AG04450 (cell line): ENCODE measurements at places on chromosomes 4 and X.

DNA sequence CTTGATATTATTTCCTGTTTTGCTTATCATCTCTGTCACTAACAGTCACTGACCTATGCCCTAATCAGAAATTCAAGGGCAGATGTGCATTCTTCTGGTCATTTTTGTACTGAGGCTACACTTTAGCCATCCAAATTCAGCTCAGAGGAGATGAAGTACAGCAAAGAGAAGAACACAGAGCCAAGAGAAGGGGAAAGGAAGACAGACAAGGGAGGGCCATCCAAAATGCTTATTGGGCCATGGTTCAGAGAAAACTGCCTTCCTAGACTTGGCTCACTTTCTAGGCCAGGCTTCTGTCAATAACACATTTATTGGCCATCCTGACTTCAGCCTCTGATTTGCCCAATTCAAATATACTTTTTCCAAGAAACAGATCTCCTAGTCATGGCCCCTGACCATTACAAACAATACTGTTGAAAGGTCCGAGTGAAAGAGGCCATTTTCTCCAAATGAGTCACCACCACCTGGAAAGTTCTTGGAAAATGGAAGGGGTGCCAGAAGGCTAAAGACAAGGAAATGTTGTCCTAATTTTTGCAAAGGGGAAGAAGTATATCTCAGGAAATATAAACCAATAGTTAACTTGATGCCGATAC is 56.4 kb downstream of the DCX start:
- no peak for DNase-seq

DNA sequence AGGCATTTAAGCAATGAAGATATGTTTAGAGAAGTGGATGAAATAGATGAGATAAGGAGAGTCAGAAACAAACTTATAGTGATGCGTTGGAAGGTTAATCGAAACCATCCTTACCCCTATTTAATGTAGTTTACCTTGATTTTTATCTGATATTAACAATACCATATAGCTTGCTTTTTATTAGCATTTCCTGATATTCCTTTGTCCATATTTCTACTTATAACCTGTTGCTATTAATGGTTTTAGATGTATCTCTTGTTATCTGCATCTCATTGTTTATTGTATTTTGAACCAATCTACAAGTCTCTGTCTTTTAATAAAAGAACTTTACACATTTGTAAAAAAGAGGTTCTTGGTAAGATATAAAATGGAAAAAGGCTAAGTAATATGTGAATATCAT is 1.6 kb downstream of the TCEAL9 start:
- no peak for DNase-seq

- DNase-seq = no peak
Measured at GRCh38 chr4:22634541-22635181, 58.1 kb upstream of the GBA3 start.

- no peak for DNase-seq
Measured at GRCh38 chr4:1523907-1524636, 117.8 kb upstream of the NKX1-1 start.

DNA sequence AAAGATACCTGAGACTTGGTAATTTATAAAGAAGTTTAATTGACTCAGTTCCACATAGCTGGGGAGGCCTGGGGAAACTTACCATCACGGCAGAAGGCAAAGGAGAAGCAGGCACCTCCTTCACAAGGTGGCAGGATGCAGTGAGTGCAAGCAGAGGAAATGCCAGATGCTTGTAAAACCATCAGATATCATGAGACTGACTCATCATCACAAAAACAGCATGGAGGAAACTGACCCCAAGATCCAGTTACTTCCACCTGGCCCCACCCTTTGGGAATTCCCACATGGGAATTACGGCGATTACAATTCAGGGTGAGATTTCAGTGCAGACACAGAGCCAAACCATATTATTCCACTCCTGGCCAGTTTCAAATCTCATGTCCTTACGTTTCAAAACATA is 514.7 kb upstream of the SPANXN1 start:
- no peak for DNase-seq

DNA sequence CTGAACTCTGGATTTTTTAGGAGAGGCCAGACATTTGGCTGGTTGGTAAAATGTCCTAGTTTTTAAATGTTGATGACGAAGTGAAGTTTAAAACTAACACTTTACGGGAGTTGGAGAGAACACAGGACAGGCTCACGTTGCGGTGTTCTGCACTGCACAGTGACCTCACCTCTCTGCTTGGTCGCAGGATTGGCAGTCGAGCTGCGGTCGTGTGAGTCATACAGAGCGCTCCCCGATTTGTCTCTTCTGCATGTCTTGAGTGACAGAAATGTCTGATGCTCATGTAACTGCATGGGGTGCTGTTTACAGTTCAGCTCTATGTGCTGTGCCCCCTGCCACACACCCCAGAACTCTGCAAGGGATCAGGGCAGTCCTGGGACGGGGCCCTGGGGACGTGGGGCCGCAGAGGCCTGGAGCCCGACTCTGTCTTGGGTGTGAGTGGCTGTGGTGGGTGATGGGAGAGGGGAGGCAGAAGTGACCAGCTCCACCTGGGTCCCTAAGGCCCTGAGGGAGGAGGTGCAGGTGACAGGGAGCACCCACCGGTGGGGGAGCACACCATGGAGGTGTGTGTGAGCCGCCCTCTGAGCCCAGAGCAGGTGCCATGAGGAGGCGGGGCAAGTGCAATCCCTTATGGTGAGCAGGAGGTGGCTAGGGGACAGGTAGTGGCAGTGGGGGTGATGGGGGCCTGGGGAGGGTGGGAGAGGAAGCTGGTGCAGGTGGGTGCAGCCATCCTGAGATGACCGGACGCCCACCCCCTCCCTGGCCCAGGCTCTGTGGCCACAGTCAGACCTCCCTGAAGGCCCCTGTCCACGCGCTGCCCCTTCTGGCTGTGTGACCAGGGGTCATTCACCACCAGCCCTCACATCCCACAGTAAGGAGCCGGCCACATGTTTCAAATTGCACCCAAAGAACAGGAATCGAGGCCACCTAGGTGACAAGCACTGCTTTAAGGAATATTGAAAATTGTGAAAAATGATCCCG is 77.9 kb upstream of the ADRA2C start:
- no peak for DNase-seq

DNA sequence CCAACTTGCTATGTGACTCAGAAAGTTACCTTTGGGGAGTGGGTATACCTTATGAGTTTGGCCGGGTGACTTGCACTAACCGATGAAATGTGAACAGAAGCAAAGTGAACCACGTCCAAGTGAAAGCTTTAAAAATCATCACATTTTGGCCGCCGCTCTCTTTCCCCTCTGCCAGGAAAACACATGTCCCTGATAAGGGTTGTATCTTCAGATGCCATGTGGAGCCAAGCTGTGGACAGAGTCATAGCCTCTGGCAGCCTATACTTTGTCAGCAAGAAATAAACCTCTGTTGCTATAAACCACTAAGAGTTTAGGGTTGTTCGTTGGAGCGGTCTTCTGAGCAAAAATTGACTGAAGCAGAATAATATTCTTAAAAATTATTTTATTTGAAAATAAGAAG is 92.3 kb downstream of the PRDM5 start:
- no peak for DNase-seq

GRCh38 chr4:165312506-165312905 is 15.0 kb upstream of the MSMO1 start:
- DNase-seq = no peak

GRCh38 chr4:177128306-177128705 is 181.4 kb upstream of the NEIL3 start:
- DNase-seq = no peak

DNA sequence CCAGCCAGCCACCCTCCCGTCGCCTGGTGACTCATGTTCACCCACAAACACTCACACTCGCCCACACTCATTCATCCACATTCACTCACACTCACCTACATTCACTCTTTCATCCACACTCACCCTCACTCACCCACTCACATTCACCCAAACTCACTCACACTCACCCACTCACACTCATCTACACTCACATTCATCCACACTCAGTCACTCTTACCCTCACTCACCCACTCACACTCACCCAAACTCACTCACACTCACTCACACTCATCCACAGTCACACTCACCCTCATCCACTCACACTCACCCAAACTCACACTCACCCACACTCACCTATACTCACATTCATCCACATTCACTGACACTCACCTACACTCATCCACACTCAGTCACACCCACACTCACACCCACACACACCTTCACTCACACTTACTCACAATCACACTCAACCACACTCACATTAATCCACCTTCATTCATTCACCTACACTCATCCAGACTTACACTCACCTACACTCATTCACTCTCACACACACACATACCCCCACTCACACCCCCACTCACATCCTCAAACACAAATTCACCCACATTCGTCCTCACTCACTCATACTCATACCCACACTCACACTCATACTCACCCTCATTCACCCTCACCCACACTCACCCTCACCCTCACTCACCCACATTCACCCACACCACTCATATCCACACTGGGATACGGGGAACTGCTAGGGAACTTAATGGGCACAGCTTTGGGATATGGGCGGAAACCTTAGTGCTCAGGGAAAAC is 2221.6 kb upstream of the AGA start:
- DNase-seq = no peak

- DNase-seq = no peak
Measured at GRCh38 chrX:150546711-150547153, 21.7 kb upstream of the MTM1 start.

DNA sequence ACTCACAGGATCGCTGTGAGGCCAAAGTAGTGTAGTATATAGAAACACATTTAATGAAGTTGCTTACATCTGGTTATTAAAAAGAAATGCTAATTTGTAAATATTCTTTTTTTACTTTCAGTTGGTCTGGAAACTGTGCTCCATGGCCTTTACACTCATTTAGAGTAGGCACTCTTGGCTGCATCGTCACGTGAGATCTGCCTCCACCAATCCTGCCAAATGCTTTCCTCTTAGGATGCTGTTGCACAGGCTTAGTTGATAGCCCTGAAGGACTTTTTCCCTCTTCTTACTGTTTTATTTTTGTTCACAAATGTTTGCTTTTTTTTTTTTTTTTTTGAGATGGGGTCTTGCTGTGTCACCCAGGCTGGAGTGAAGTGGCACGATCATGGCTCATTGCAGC is 6.3 kb downstream of the CPE start:
- no peak for DNase-seq

DNA sequence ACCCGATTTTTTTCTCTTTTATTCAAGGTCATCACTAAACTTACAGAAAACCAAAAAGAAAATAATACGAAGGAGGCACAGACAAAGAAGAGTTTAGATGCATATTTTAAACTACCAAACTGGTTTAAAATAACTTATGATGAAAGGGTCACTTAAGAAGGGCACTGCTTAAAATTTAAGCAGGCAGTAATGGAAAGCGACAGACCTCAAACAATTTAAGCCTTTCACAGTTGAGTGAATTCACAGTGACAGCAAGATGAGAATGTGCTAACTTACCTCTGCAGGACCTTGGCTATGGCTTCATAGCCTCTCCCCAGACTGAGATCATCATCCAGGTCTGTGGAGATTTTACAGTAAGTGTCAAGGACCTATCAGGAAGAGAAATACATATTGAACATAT is 112.1 kb downstream of the TTC29 start:
- DNase-seq = no peak

- no peak for DNase-seq
Measured at GRCh38 chr4:176440698-176441097, 120.9 kb downstream of the SPCS3 start.

- no peak for DNase-seq
Measured at GRCh38 chrX:153400146-153401132, 711 bp downstream of the PNMA6E start.

GRCh38 chr4:81650606-81651242 is 179.0 kb upstream of the RASGEF1B start:
- no peak for DNase-seq

GRCh38 chr4:81512757-81513501 is 41.2 kb upstream of the RASGEF1B start:
- no peak for DNase-seq

DNA sequence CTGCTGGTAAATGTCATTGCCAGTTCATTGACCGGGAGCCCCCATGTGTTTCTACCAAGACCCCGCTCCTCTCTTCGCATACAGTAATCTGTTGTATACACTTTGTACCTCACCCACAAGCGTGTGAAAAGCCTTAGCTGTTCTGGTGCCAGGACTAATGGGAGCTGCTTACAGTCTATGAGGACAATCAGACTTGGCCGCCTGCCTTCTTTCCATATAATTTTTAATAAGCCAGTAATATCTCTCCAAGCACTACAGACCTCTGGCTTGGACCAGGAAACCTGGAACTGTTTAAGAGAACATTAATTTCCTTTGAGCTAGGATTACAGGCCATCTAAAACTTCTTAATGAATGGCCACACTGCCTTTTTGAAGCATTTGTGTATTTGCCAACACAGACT is 149.7 kb upstream of the MSX1 start:
- no peak for DNase-seq

GRCh38 chr4:85486425-85487086 is 11.6 kb downstream of the ARHGAP24 start:
- DNase-seq = no peak

DNA sequence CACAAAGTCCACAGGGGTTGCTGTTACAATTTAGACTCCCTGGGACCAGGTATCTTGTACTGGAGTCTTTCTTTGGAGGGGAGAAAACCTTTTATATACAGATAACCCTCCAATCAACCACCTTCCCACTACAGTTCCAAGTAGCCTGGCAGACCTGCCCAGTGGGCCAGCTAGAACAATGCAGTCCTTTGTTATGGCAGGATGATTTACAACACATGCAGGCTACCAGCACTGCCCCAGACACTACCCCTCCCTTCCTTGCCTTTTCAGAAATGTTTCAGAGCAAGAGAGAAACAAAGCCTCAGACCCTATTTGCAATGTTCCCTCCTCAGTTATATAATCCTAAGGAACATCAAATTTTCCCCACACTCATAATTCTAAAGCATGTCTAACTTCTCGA is 11.1 kb downstream of the RASL11B start:
- DNase-seq = no peak

GRCh38 chrX:29535212-29536162 is 679.9 kb upstream of the MAGEB2 start:
- DNase-seq = no peak

- DNase-seq = no peak
Measured at GRCh38 chr4:48967631-48968030, 18.4 kb upstream of the CWH43 start.

DNA sequence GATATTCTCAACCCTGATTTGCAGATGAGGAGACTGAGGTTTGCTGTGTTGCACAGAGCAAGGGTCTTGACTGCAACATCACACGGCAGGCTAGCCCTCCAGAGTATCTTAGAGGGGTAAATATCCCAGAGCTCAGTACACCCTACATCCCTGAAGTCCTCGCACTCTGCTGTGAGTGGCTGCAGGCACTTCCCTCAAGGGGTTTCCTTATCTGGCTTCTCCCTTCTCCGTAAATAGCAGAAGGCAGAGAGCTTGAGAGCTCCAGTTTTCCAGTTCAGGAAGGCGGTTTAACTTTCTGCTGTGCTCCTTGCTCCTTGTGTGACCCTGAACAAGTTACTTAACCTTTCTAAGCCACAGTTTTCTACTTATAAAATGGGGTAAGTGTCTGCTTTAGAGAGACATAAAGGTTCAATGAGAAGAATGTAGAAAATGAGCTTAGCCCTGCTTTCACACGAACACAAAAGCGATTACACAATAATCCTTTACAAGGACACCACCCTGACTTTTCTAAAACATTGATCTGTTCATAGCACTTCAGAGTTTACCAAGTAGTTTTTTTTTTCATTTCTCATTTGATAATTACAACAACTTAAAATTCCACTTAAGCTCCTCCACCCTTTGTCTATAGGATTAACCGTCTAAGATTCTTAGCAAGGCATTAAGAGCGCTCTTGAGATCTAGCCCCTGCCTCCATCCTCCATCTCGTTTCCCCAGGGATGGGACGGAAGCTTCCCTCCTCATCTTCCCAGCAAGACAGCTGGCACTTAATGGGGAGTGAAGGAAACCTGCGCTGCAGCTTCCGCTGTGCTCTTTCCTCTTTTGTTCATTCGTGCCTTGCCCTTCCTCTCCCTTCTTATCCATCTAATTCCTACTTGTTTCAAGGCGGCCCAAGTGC is 68.4 kb downstream of the TAPT1 start:
- DNase-seq = no peak
